SJSA1 (cell line): ENCODE measurements at places on chromosomes 11 and 22.

DNA sequence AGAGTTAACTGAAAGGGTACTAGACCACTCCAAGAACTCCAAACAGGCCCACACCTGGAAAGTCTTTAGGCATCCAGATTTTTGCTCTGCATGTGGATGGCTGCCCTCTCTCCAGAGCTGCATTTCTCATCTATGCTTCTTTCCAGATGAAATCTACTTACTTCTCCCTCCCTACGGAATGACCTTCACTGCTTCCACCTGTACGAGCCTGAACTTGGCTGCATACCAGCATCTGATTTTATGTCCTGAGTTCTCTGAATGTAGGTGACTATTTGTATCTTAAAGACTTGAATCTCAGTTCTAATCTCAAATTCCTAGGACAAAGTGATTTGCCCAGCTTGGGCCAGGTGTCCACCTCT, 13.3 kb downstream of the CELF1 start:
- H3K4me1 ChIP-seq: peaks cover 37% of the 10 kb centered on the region
- no peak for DNase-seq
- H3K36me3 ChIP-seq: peaks cover 23% of the 10 kb centered on the region
- H3K27ac ChIP-seq: peak overlapping the region; percentile 17
- no peaks in the 10 kb centered on the region for H3K27me3 ChIP-seq
- no peak overlapping the region for H3K4me3 ChIP-seq

- H3K27ac ChIP-seq: no peak overlapping the region
- no peak overlapping the region for H3K4me3 ChIP-seq
- DNase-seq: no peak
- no peaks in the 10 kb centered on the region for H3K27me3 ChIP-seq
- no peaks in the 10 kb centered on the region for H3K4me1 ChIP-seq
Measured at GRCh38 chr11:133515107-133515506, 17.2 kb downstream of the OPCML start.

- peaks cover 32% of the 10 kb centered on the region for H3K27me3 ChIP-seq
- peak within 1 kb of the TSS; percentile 48 for H3K4me3 ChIP-seq
- H3K27ac ChIP-seq: no peak within 1 kb of the TSS
- H3K36me3 ChIP-seq: no peaks in the 10 kb centered on the region
- peaks cover 43% of the 10 kb centered on the region for H3K4me1 ChIP-seq
Measured at GRCh38 chr11:46918083-46918787, at the start of gene LRP4. TSS of gene LRP4 (minus strand) at chr11:46918550. CDS start at chr11:46918379, 171 bp downstream.

- no peaks in the 10 kb centered on the region for H3K27me3 ChIP-seq
- peaks cover 4% of the 10 kb centered on the region for H3K36me3 ChIP-seq
- no peak overlapping the region for H3K4me3 ChIP-seq
- peaks cover 22% of the 10 kb centered on the region for H3K4me1 ChIP-seq
- DNase-seq: no peak
Measured at GRCh38 chr22:50183141-50183971, 2.4 kb upstream of the TRABD start.

- H3K4me3 ChIP-seq: no peak overlapping the region
- no peak overlapping the region for H3K27ac ChIP-seq
- H3K27me3 ChIP-seq: no peaks in the 10 kb centered on the region
- H3K36me3 ChIP-seq: peaks cover 40% of the 10 kb centered on the region
Measured at GRCh38 chr11:47550288-47551047, 2.5 kb downstream of the CELF1 start.

DNA sequence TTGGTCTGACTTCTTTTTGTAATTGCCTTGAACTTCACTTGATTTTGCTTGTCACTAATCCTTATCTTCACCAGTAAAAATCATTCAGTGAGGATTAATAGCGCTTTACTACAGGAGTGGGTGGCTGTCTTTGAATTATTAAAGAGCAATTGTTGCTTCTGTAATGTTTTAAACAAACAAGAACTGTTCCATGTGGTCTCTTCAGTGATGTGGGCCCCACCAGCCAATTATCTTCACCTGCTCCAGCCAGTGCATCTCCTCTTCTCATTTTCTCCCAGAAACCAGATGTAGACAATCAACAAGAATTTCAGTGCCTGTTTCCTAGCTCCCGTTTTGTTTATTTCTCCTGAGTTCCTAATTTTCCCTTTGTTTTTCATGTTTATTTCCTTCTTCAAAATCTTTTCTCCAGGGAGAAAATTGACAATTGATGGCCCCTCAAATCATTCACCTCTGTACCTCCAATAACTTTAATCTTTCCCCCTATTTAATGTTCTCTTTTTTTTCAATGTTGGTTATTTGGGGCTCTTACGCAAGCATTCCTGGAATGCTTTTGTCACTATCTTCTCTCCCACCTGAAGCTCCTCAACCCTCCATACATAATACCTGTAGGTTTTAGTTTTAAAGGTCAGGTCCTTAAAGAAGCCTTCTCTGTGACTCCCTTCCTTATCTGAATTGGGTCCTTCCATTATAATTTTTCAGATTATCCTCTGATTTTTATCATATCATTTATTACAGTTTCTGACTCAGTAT, 115.1 kb downstream of the ARFGAP2 start:
- no peaks in the 10 kb centered on the region for H3K27me3 ChIP-seq
- no peak overlapping the region for H3K27ac ChIP-seq
- H3K36me3 ChIP-seq: no peaks in the 10 kb centered on the region

GRCh38 chr11:111435046-111435698, 56.1 kb upstream of the POU2AF1 start:
- no peaks in the 10 kb centered on the region for H3K36me3 ChIP-seq
- no peaks in the 10 kb centered on the region for H3K27me3 ChIP-seq
- 0 out of 2 replicates have a peak, but pooled peaks cover 3% of the 10 kb centered on the region for H3K4me1 ChIP-seq
- no peak overlapping the region for H3K4me3 ChIP-seq

DNA sequence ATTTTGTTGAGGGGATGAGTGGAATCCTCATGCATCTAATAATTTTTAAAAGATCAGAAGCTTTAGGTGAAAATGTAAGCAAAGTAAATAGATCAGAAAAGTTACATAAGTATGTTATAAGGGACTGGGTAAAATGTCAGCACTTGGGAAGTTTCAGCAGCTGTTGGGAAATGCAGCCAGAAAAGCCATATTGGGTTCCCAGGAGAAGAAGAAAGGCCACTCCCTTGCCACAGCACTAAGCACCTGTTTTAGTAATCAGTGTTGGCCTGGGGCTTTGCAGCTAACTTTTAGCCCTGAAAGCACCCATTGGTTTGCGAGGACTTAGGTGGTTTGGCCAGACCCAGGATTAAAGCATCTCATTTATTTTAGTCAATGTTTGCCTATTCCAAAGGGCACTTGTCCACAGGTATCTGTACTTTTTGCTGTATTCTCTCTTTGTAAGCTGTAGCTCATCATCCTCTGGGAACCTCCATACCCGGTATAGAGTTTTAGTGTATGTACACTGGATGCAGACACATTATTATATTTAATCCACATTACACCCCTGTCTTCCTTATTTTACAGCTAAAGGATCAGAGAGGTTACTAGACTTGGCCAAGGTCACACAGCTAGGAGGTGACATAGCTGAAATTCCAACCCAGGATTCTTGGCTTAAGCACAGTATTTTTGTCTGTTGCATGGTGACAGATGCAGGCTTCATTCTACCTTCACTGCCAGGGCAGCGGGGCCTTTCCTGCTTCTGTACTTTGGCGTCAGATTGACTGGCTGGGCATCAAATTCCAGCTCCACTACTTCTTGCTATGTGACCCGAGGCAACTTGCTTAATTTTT, 127.7 kb upstream of the SESN3 start:
- no peaks in the 10 kb centered on the region for H3K4me1 ChIP-seq
- DNase-seq: no peak
- no peaks in the 10 kb centered on the region for H3K27me3 ChIP-seq
- H3K27ac ChIP-seq: no peak overlapping the region
- H3K36me3 ChIP-seq: no peaks in the 10 kb centered on the region
- no peak overlapping the region for H3K4me3 ChIP-seq

GRCh38 chr11:131841028-131841427, 470.6 kb downstream of the NTM start:
- H3K4me1 ChIP-seq: no peaks in the 10 kb centered on the region
- H3K4me3 ChIP-seq: no peak overlapping the region
- no peaks in the 10 kb centered on the region for H3K36me3 ChIP-seq
- no peak for DNase-seq

- peaks cover 13% of the 10 kb centered on the region for H3K4me1 ChIP-seq
- no peak overlapping the region for H3K4me3 ChIP-seq
- DNase-seq: no peak
- peaks cover 57% of the 10 kb centered on the region for H3K36me3 ChIP-seq
Measured at GRCh38 chr11:83161610-83162199, 4.8 kb downstream of the PCF11 start.

DNA sequence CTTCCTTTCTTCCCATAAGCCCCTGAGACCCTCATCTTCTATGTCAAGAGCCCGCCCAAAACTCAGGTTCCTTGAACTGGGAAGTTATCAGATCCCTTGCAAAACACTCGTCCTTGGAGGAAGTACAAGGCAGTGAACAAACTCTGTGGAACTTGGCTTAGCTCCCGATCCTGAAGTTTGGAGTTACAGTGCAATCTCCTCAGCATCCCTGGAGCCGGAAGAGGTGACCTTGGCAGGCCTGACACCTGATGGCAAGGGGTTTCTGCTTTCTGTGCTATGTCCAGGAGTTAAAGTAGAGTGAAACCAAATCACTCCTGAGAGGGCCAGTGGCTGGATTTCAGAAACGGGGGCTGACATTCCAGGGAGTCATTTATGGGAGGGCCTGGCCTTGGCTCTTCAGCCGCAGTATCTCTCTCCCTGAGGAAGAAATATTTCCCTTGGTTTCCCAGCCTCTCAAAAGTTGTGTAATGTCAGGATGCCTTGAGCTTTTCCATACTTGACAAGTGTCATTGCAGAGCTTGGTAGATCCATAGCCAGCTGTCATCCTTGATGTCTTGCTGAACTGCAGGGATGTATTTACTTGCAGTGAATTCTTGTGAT, 1.9 kb upstream of the GRAMD1B start:
- H3K4me1 ChIP-seq: peaks cover 5% of the 10 kb centered on the region
- H3K36me3 ChIP-seq: no peaks in the 10 kb centered on the region
- no peak overlapping the region for H3K4me3 ChIP-seq
- DNase-seq: no peak
- H3K27ac ChIP-seq: no peak overlapping the region
- 0 out of 2 replicates have a peak, but pooled peaks cover 4% of the 10 kb centered on the region for H3K27me3 ChIP-seq

DNA sequence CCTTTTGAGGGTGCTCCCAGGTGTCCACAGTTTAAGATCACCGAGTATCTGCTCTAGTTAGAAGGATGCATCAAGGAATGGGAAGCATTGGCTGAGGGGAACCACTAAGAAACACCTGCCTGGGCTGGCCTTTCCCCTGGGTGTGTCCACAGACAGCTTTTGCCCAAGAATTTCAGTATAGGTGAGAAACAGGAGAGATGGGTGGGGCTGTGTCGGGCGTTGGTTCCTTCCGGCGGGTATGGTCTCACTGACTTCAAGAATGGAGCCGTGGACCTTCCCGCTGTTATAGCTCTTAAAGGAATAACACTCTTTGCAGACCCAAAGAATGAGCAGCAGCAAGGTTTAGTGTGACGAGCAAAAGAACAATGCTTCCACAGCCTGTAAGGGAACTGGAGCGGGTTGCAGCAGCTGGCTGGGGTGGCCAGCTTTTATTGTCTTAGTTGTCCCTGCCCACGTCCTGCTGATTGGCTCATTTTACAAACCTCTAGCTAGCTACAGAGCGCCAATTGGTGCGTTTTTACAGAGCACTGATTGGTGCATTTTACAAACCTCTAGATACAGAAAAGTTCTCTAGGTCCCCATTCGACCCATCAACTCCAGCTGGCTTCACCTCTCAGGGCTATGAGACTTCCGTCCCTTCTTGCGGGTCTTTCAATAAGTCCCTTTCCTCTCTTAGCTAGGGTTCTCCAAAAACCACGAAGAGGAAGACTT, 2.4 kb downstream of the FADS1 start:
- DNase-seq: no peak
- H3K4me1 ChIP-seq: peaks cover 28% of the 10 kb centered on the region
- H3K27ac ChIP-seq: peak overlapping the region; percentile 57
- H3K27me3 ChIP-seq: no peaks in the 10 kb centered on the region
- peaks cover 46% of the 10 kb centered on the region for H3K36me3 ChIP-seq
- H3K4me3 ChIP-seq: peak overlapping the region; percentile 59

DNA sequence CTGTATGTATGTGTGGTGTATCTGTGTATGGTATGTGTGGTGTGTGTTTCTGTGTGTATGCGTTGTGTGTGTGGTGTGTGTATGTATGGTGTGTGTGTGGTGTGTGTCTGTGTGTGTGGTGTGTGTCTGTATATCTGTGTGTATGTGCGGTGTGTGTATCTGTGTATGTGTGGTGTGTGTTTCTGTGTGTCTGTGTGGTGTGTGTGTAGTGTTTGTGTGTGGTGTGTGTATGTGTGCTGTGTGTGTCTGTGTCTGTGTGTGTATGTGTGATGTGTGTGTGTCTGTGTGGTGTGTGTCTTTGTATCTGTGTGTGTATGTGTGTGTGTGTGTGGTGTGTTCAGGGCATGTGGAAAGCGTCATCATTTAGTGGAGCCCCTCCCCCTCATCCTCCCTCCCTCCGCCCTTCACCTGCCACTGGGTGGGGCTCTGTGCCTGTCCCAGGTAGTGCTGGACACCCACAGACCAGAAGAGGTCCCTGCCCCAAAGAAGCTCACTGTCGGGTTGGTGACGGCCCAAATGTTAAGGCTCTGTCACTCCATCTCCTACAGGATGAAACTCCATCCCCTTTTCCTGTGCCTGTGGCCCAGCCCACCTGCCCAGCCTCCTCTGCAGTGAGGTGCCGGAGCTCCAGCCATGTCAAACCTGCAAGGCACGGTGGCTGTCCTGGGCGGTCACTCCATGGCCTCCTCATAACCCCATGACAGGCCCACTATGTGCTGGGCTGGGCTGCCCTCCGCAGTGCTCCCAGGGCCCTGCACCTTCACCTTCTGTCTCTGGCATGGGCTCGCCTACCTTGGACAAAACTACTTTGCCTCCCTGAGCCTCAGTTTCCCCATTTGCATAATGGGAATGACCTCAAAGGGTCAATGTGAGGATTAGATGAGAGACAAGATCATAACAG, 23.4 kb upstream of the SHISAL1 start:
- H3K27ac ChIP-seq: no peak overlapping the region
- peaks cover 8% of the 10 kb centered on the region for H3K27me3 ChIP-seq
- no peak for DNase-seq

- peaks cover 27% of the 10 kb centered on the region for H3K4me1 ChIP-seq
- H3K27me3 ChIP-seq: no peaks in the 10 kb centered on the region
- H3K36me3 ChIP-seq: no peaks in the 10 kb centered on the region
- DNase-seq: peak; percentile 62
Measured at GRCh38 chr11:23079382-23079813, 219.1 kb upstream of the CCDC179 start.

DNA sequence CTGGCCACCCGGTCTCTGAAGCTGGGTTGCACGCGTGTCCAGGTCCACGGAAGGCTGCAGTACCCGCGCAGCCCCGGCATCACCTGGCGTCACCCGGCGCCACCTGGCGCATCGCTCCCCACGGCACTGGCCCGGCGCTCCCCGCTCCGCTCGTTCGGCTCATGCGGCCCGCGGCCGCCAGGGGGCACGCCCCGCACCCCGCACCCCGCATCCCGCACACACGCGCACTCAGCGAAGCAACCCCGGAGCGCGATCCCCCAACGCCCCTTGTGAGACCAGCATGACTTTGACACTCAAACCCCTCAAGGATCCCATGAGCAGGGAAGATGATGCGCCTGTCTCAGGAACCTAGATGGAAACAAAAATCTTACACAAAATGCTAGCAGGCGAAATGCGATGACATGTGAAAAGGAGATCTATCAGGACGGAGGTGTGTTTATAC, 11.9 kb downstream of the B3GNT6 start:
- H3K27ac ChIP-seq: no peak overlapping the region
- peak overlapping the region; percentile 18; the same call in 1 of the 2 replicates for H3K4me3 ChIP-seq
- DNase-seq: peak; percentile 42
- H3K4me1 ChIP-seq: peaks cover 10% of the 10 kb centered on the region
